ENCODE measurements at places on chromosomes 7 and 10.

- no peak overlapping the region for H3K27ac ChIP-seq
- no peaks in the 10 kb centered on the region for H3K27me3 ChIP-seq
- H3K4me3 ChIP-seq, result no peak overlapping the region
- H3K4me1 ChIP-seq, result no peaks in the 10 kb centered on the region
- no peaks in the 10 kb centered on the region for H3K36me3 ChIP-seq
- no peak for DNase-seq
These were observed 24.0 kb downstream of the ELFN1 start for GRCh38 chr7:1693991-1694524.

DNA sequence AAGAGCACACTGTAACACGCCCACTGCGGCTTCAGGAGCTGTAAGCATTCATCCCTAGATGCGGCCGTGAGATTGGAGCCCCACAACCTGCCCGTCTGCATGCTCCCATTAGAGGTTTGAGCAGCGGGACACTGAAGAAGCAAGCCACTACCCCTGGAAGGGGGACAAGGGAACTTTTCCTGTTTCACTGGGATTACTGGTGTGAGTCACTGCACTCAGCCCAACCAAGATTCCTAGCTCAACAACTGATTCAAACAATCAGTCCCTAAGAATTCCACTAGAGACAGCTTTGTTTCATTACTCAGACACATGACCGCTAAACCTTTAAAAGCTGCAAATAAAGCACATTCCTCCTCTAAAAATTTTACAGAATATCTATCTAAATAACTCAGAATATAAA is 69.8 kb downstream of the ORC5 start:
- H3K27ac ChIP-seq, result no peak overlapping the region
- H3K27me3 ChIP-seq, result no peaks in the 10 kb centered on the region
- no peaks in the 10 kb centered on the region for H3K4me1 ChIP-seq
- no peak for DNase-seq
- no peak overlapping the region for H3K4me3 ChIP-seq
- H3K36me3 ChIP-seq, result peaks cover 37% of the 10 kb centered on the region

DNA sequence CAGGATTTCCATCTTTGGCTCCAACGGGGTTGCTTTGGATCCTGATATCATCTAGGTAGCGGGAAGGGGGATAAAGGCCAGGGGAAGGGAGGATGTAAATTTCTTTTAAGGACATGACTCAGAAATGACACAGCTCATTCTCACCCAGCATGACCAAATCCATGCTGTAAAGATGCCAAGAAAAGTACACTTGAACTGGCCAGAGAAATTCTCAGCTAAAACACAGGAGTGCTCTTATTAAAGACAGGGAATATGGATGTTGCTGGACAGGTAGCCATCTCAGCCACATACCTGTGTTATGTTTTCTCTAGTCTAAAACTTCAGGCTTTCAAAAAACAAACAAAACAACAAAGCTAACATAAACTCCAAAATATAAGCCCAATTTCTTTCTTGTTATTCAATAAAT is 68.3 kb downstream of the NAMPT start:
- DNase-seq, result peak; percentile 39
- no peak overlapping the region for H3K4me3 ChIP-seq
- no peaks in the 10 kb centered on the region for H3K27me3 ChIP-seq
- H3K36me3 ChIP-seq, result no peaks in the 10 kb centered on the region

- no peak overlapping the region for H3K27ac ChIP-seq
- no peaks in the 10 kb centered on the region for H3K36me3 ChIP-seq
- H3K4me1 ChIP-seq, result no peaks in the 10 kb centered on the region
These were observed 36.9 kb upstream of the KDM7A start for GRCh38 chr7:140213684-140214074.

DNA sequence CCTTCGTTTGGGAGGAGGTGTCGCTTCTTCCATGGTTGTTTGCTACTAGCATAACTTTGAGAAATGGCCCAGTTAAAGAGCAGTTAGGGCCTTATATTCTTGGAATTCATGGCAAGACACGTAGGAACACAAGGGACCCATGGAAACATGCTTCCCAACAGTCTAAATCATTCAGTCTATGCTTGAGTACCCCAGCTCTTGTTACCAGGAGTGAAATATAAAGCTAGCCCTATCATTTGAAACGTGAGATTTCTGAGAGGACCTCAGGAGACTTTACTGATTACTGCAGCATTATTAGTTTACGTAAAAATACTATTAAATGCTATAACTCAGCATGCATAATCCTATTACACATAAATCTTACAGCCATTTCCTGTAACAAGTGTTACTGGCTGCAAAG is 328.6 kb upstream of the CDC14C start:
- no peak for DNase-seq
- H3K4me3 ChIP-seq, result no peak overlapping the region
- no peak overlapping the region for H3K27ac ChIP-seq
- no peaks in the 10 kb centered on the region for H3K4me1 ChIP-seq
- H3K27me3 ChIP-seq, result no peaks in the 10 kb centered on the region
- H3K36me3 ChIP-seq, result peaks cover 4% of the 10 kb centered on the region

DNA sequence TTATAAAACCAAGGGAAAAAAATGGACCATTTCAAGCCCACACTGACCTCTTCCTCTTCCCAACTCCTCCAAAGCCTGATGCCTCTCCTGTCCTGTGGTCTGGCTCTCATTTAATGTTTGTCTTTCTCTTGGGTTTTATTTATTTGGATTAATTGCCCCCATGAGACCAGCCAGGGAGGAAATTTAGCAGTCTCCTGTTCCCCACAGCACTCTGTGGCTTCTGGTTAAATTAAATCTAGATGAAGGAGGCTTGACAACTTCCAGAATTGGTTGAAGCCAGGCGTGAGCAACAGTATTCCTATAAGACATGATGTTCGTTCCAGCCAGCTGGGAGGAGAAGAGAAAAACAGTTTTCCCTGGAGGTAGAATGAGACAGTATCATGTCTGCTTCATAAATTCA is 15.1 kb upstream of the PRLHR start:
- no peaks in the 10 kb centered on the region for H3K4me1 ChIP-seq
- H3K27ac ChIP-seq, result no peak overlapping the region
- H3K36me3 ChIP-seq, result no peaks in the 10 kb centered on the region
- no peak overlapping the region for H3K4me3 ChIP-seq
- DNase-seq, result no peak

GRCh38 chr7:142168746-142169145 is 57.2 kb downstream of the MGAM2 start:
- H3K27ac ChIP-seq, result no peak overlapping the region
- no peak overlapping the region for H3K4me3 ChIP-seq
- DNase-seq, result no peak
- no peaks in the 10 kb centered on the region for H3K4me1 ChIP-seq

DNA sequence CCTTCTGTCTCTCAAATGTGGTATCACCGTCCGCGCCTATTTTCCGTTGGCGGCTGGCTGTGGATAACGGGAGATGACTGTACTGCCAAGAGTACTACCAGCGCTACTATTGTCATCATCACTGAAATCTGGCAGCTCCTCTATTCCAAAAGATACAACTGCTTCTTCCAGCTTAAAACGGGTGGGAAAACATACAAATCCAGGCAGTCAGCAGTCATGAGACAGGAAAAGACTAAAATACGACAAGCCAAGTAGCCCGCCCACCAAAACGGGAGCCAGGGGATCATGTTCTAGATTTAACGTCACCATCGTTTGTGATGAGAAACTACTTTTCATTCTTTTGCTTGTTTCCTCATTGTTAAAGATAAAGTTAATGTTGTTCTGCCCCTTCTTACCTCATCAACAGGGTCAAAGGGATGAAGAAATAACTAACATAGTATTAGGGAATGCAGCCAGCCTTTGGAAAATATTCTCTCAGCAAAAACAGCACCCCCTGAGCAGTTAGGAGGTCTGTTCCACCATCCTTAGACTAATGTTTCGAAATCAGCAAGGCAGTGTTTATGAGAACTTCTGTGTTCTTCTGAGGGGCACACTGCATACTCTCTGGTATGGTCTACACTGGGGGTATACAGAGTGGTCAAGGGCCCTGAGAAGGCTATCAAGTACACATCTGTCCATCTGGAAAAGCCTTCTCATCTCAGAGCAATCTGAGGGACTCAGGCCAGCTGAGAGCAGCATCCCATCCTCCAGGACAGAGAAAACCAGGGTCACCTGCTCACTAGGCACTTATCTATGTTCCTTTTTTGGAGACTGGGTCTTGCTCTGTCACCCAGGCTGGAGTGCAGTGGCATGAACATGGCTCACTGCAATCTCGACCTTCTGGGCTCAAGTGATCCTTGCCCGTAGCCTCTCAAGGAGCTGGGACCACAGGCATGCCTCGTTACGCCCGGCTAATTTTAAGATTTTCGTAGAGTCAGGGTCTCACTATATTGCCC is 47.5 kb downstream of the GNA12 start:
- H3K36me3 ChIP-seq, result peaks cover 36% of the 10 kb centered on the region
- H3K4me3 ChIP-seq, result no peak overlapping the region
- peaks cover 17% of the 10 kb centered on the region for H3K4me1 ChIP-seq
- no peak overlapping the region for H3K27ac ChIP-seq
- DNase-seq, result no peak
- H3K27me3 ChIP-seq, result no peaks in the 10 kb centered on the region

- no peak for DNase-seq
- no peaks in the 10 kb centered on the region for H3K27me3 ChIP-seq
- no peak overlapping the region for H3K4me3 ChIP-seq
- no peaks in the 10 kb centered on the region for H3K4me1 ChIP-seq
- H3K27ac ChIP-seq, result no peak overlapping the region
- H3K36me3 ChIP-seq, result no peaks in the 10 kb centered on the region
These were observed 178.2 kb upstream of the NRG3 start for GRCh38 chr10:81696609-81697388.

DNA sequence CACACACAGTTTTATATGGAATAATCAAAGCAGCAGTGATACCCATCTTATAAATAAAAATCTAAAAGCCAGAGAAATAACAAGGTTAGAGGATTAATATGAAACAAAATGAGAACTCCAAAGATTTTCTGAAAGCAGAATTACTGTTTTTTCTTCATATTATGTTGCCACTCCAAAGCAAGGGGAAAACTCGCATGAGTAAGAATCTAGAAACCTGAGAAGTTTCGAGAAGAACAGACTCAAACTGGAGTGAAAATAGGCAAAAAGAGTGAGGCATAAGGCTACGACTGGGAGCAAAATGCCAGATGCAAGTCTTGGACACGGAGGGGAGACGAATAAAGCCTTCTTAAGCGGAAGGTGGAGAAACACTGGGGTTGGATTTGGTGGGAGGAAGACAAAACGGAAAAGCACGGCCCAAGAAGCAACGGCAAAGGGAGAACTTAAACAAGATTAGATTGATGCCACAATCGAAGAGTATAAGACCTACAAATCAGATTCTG is 923 bp downstream of the TNPO3 start:
- peaks cover 6% of the 10 kb centered on the region for H3K36me3 ChIP-seq
- peak overlapping the region; percentile 100 for H3K27ac ChIP-seq
- DNase-seq, result no peak
- peaks cover 14% of the 10 kb centered on the region for H3K4me1 ChIP-seq
